Cortex of kidney (tissue), 1 donor: ENCODE measurements at places on chromosomes 2 and 18.

DNA sequence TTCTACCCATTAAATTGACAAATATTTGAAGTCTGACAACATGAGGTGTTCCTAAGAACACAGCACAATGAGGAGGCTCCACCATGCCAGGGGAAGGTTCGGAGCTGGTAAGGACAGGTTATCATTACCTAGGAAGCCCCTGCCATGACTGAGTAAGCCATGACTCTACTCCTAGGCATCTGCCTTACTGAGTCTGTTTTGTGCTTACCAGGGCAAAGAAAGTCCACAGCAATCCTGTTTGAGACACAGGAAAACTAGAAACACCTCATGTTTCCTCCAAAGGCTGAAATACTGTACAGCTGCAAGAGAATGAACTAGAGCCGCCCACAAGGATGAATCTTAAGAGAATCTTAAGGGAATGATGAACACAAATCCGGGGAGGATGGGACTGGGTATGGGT lies 11.6 kb downstream of the TGFBRAP1 start:
- no peak for DNase-seq

GRCh38 chr2:49836017-49836416 lies 681.7 kb upstream of the FSHR start:
- DNase-seq = no peak

DNA sequence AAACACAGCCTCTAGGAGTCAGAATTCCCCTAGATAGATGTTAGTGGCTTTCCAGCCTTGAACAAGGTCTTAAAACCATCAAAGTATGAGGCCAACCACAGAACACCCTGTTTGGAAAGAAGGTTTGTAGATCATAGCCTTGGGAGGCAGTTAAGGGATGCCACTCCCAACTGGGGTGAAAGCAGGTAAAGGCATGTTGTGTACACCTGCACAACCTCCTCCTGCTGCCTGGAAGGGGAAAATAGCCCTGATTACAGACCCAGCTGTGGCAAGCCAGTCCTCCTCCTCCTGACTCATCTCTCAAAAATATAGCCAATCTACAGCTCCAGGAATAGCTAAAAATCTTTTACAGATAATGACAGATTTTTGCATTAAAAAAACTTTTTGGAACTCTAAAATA lies 108.1 kb downstream of the RBM43 start:
- no peak for DNase-seq

DNA sequence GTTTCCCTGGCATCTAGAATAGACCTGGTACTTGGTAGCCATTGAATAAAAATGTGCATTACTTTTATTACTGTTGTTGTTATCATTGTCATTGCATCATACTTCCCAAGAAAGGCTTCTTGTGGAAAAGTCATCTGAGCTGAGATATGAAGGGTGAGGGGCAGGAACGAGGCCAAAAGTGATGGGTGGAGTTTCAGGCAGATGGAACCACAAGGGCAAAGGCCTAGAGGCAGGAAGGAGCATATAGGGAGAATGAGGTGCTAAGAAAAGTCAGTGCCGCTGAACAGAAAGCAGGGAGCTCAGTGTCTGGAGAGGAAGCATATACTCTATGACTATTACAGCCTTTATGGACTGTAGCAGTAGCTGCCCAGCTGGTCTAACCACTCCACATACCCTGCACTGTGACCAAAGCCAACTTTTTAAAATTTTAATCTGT lies 219.3 kb downstream of the SPP2 start:
- no peak for DNase-seq

GRCh38 chr18:56001576-56001975 lies 413.6 kb upstream of the TCF4 start:
- DNase-seq = no peak

DNA sequence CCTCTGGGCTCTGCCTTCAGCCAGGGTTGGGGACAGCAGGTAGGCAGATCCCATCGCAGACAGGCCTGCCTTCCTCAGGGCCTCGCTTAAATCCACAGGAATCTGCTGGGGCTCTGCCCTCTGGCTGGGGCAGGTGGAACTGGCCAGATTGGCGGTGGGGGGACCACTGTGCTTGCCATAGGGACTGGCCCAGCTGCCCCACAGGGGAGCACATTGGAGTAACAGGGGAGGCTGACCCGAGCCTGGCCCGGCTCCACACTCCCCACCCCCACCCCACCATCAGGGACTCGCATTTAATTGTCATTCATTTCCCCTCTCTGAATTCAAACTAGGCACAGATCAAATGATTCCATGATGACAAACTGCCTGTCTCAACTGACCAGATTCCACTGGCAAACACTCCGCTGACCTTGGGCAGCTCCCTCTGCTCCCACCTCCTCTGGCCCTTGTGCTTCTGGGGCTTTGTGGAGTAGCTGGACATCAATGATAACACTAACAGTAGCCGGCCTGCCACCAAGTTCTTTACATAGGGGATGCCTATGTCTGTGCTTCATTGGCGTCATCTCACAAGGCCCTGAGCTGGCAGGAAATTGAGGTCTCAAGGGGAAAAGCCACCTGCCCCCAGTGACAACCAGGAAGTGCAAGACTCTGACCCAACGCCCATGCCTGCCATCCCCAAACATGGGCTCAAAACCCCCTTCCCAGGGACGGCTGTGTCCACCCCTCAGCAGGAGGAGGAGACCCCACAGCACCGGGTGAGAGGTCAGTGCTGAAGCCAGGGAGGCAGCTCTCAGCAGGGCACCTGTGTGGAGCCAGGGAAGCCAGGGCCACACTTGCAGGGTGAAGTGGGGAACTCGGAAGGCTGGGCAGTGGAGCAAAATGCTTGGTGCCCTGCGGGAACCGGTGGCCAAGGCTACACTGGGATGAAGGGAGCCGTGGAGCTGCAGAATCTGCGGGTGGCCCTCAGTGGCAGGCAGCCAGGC lies 2.1 kb upstream of the B3GNT7 start:
- no peak for DNase-seq

DNA sequence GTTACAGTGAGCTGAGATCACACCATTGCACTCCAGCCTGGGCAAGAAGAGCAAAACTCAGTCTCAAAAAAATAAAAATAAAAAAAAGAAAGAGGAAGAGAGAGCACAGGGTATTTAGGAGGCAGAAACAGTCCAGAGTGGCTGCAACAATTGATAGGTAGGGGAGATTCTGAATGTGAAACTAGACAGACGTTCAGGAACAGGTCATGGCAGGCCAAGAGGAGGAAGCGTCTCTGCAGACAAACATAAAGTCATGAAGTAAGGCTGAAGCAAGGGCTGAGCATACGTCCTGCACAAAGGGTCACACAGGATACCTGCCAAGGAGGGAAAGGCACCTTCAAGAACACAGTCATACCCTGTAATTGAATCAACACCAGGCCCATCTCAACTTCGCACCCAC lies 64.1 kb upstream of the ZNF532 start:
- no peak for DNase-seq
